ENCODE measurements at places on chromosomes 6 and 20.

- DNase-seq = no peak
Observed at GRCh38 chr6:84777888-84778287, 13.5 kb upstream of the TBX18 start.

DNA sequence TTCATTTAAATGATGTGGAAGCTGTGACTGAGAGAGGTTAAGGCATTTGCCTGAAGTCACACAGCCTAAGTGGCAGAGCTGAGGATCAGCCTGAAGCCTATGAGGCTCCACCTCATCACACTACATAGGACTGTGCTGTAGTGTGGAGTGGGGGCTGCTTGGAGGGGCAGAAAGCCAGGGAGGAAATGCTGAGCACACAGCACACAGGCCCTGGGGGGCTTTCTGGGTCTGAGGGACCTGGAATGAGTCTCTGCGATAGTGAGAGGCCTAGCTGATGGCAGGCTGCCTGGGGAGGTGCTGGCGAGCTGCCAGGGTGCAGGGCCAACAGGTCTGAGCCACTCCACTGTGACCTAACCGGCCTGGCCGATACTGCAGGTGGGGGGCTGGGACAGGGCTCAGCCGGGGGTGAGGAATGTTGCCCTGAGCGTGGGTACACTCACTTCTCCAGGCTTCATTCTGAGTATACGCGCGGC is 2.2 kb upstream of the ARHGAP40 start:
- peak; percentile 97 for DNase-seq

GRCh38 chr6:134416418-134417154 is 98.7 kb upstream of the SGK1 start:
- DNase-seq = no peak

DNA sequence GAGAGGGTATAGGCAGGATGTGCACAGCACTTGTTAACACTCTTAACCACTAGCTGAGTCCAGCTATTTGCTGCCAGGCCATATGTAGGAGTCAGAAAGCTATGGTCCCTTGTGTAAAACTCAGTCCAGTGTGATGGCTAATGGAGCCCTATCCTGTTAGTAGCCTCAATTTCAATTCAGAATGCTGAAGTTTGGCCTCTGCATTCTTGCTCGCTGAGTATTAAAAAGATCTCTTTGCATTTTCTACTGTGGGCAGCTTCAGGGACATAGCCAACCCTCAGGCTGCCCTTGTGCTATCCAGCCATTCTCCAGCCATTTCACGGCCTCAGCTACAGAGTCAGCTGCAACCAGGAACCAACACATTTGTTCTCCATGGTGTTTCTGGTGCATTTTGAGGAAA is 92.5 kb downstream of the SPTLC3 start:
- no peak for DNase-seq

DNA sequence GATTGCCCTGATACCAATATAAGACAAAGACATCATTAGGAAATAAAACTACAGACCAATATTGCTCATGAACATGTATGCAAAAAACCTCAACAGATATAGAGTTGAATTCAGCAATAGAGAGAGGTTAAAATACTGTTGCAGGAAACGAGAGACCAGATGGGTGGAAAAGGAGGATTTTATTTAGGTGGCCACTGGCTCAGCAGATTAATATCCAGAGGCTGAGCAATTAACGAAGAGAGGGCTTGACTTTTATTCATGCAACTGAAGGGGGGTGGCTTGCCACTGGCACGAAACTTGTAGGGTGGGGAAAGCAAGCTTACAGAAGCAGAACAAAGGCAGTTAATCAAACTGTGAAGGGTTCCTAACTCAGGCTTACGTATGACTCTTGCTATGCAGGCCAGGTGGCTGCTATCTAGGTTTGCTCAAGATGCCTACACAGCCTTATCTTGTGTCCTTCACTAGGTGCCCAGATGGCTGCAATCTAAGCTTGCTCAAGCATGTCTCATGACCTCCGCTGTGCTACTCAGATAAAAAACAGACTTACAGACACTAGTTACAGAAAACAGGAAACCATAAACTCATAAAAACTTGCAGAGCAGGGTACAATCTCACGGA is 126.4 kb downstream of the MMUT start:
- DNase-seq = no peak

DNA sequence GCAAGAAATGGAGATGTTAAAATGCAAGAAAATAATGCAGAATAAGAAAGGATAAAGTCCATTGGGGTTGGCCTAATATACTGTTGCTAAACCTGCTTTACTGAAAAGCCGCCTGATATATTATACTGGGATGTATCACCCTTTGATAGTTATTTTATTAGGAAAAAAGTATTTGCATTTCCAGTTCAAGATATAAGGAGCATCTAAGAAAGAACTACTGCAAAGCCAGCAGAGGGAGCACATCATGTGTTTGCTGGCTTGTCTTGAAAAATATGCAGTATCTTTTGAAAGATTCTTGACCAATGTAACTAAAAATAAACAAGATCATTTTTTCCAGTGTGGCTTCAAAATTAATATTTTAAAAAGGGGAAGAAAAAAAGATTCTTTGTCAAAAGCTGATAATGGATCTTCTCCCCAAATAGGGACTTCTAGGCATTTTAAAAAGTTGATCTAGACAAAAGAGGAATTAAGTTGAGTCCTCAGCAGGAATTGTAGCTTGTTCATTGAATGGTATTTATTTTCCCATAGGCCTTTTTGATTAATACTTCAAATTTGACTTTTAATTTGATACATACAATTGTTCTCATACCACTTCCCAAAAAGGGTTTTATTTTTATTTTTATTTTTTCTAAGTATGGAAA is 214.9 kb downstream of the ZFAND3 start:
- no peak for DNase-seq

DNA sequence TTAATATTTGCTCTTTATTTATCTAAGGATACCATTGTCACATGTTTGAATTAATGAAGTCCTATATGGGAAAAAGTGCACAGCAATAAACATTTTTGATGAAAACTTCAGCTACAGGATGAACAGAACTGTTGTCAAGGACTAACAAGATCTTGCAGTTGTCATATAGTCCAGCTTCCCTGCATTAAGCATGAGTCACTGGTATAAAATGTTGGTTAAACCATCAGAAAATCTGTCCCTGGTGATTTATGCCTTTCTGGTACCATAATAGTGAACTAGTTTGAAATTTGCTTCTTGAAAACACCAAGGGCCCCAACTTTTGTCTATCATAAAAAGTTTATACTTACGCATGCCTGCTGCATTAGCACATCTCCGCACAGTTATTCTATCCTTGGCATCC is 60.4 kb upstream of the RSPO3 start:
- no peak for DNase-seq

DNA sequence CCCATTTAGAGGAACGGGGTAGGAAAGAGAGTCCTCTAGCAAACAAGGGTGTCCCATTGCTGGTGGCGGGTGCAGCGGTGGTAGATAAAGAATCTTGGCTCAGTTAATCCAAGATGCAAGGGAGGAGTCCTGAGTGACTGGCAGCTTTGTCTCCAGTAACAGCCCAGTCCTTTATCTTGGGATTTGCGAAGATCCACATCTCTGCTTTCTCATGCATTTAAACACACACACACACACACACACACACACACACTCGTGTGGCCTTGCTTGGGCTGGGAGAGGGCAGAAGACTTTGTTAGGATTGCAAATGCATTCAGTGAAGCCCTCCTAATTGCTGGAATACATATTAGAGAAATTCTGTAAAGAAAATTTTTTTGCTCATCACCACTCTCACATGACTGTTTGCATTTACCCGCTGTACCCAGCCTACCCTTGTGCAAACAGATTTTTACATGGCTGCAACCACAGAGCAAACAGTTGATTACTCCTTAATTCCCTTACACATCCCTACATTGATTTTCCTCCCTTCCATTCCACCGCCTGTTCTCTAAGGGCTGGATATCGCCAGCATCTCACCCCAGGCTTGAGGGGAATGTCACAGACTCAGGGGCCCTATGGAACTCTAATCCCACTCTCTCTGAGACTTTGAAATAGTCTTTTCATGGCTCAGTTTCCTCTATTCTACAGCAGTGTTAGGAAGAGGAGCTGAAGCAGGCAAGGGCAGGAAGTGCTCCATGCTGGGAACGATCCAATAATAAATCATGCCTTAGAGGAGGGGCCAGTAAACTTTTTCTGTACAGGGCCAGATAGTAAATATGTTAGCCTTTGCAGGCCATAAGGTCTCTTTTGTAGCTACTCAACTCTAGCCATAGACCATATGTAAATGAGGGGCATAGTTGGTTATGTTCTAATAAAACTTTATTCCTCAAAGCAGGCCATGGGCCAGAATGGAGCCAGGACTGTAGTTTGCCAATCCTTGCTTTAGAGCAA is 3.5 kb downstream of the C6orf132 start:
- DNase-seq = peak; percentile 54

DNA sequence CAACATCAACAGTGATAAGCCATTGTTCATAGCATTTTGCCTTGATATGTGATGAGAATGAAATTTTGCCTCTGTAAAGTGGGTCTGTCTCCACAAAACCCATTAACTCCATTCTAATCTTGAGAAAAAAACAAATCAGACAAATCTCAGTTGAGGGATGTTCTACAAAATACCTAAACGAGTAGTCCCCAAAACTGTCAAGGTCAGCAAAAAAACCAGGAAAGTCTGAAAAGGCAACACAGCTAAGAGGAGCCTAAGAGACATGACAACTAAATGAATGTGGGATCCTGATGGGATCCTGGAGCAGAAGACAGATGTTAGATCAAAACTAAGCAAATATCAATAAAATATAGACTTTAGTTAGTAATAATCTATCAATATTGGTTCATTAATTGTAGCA is 431.6 kb upstream of the SPTLC3 start:
- DNase-seq = no peak

- DNase-seq = no peak
Observed at GRCh38 chr20:58984691-58985090, 3.6 kb downstream of the NELFCD start.

- no peak for DNase-seq
Observed at GRCh38 chr20:23666189-23666588, 22.6 kb downstream of the CST4 start.

DNA sequence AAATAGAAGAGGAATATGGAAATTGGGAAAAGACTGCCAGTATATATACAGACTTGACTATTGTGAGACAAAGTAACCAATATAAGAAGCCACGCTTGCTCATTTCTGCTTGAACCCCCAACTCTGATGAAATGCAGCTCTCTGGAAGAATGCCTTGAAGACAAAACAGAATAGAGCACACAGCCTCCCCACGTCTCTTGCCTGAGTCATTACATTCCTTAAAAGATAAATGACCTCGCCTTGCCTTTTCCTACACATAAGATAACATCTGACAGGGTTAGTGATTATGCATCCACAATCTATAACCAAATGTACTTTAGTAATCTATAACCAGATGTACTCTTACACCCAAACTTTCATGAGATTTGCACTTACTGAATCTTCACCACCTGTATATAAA is 141.1 kb upstream of the EEF1E1 start:
- no peak for DNase-seq

- DNase-seq = no peak
Observed at GRCh38 chr20:24657196-24657595, 187.8 kb downstream of the SYNDIG1 start.

DNA sequence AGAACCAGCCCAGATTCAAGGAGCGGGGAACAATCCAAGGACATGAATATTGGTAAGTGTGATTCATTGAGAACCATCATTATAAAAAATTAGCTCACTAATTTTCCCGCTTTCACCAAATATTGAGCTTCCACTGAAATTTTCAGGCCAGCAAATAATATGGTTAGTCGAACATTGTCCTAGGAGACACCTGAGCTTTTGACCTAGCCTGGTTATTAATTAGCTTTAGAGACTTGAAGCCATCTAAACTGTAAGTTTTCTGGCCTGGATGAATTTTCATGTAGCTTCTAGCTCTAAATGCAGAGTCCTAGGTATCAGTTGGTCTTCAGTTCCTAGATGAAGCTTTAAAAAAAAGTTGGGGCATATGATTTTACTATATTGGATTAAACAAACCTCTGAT is 17.1 kb upstream of the RALGAPA2 start:
- DNase-seq = no peak

GRCh38 chr6:35213824-35214756 is at the start of gene SCUBE3:
Gene SCUBE3, plus strand, starts transcription at chr6:35213956. Its CDS starts 463 bp downstream, at chr6:35214419.
- DNase-seq = no peak

- no peak for DNase-seq
Observed at GRCh38 chr6:155244434-155244833, 19.4 kb upstream of the CLDN20 start.

GRCh38 chr6:165969184-165969583 is 198.5 kb downstream of the TBXT start:
- no peak for DNase-seq

- peak; percentile 79 for DNase-seq
Observed at GRCh38 chr6:110512991-110513390, 36.6 kb upstream of the SLC22A16 start.

DNA sequence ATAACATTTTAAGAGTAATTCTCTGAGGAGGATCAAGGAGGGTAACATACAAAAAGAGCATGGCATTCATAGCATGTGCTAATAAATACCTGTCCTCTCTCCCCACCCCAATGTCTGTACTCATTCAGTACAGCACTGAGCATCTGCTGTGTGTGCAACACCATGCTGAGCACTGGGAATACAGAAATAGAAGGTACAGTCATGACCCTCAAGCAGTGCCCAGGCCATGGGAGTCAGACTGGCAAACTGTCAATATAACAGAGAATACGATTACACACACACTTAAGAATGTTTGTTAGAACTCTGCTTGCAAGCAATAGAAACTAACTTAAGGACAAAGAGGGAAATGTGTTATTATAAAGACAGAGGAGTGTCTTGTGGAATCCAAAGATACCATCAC is 24.7 kb upstream of the ZFAND3 start:
- no peak for DNase-seq

GRCh38 chr6:5294392-5295211 is 33.3 kb downstream of the FARS2 start:
- DNase-seq = no peak

GRCh38 chr6:79665725-79666551 is 34.8 kb downstream of the SH3BGRL2 start:
- DNase-seq = no peak

- no peak for DNase-seq
Observed at GRCh38 chr6:52164319-52165094, 21.7 kb upstream of the IL17A start.

DNA sequence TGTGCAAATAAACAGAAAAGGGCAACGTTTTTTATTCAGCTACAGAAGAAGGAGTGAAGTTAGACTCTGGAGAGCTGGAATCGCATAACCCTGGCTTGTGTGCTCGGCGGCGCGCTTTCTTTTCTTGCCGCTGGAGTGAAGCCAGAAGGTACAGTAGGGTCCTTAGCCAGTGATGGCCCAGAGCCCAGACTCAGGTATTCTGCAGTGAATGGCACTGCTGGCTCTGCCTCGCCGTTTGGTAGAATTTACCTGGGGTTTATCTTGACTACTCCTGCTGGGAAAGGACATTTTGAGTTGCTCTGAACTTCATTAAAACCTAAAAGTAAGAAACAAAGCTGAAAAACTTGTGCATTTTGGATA is 56.9 kb upstream of the TIAM2 start:
- no peak for DNase-seq

GRCh38 chr6:154363821-154364220 is 7.2 kb upstream of the IPCEF1 start:
- no peak for DNase-seq

All from PC-9 (cell line).